Activated CD8-positive, alpha-beta T cell treated with anti-CD3 and anti-CD28 coated beads, Interleukin-2, amount 10 ng/mL, durations not matched to agents 7 days and 5 days (primary cell): ENCODE measurements at places on chromosomes 6 and 20. TPM values are rescaled to one million over a fixed set of nuclear protein-coding genes. Genes with fewer than 3 reads are reported as not detected.
A peak's percentile ranks its signal among the peaks of the same experiment; 100 is the strongest.

GRCh38 chr20:8633366-8633765, 435.5 kb upstream of the PLCB4 start:
- no peak overlapping the region for H3K4me3 ChIP-seq
- no peak for DNase-seq
- H3K4me1 ChIP-seq: no peaks in the 10 kb centered on the region
- H3K27me3 ChIP-seq: no peaks in the 10 kb centered on the region
- no peaks in the 10 kb centered on the region for H3K36me3 ChIP-seq
- H3K27ac ChIP-seq: no peak overlapping the region

DNA sequence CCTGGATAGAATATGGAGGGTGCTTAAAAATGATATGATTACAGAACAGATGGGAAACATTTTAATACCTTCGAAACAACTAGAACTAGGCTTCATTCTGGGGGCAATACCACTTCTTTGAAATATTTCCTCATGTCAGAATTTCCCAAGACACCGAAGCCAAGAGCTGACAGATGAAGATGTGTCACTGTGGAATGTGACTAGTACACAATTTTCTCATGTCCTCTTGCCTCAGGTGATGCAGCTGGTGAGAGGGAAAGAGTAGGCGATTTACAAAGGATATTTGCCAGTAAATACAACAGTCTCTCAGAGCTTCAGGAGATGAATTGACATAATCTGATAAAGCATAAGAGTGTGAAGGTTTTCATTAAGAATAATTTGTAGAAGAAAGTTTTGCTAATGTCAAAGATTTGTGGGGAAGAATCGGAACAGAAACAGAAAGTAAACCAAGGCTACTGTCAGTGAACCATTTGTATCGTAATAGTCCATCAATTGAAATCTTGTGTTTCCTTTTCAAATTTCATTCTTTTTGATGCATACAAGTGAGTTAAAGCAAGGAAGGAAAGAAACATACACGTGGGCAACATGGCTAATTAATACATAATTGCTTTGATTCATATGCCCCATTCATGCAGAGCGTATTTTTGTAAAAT, 164.7 kb upstream of the CCN2 start:
- H3K27ac ChIP-seq: no peak overlapping the region
- DNase-seq: no peak
- H3K27me3 ChIP-seq: no peaks in the 10 kb centered on the region
- H3K4me3 ChIP-seq: no peak overlapping the region

DNA sequence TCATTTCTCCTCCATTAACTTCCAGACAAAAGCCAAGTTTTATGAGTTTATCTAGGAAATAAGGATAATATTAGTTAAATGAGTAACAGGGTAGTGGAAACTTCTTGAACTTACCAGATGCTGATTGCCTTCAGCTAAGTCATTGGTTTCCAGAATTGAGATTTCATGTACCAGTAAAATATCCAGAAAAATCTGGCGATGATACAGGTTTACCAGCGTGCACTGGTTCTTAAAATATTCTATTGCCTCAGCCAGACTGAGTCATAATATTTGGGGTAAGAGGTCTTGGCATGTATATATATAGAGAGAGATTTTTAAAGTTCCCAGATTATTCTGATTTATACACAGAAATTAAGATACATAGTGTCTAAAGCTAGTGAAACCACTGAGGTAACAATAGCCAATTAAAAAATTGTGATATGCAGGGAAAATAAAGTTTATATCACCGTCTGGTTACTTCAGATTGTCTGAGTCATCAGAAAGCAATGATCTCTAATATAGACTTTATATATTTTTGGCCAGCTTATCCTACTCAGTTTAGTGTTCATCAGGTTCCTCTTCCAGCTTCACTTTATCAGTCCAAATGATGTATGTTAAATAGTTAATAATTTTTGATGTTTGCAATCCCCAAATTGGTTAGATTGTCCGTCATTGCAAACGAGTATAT, 39.5 kb upstream of the SDHAF4 start:
- H3K27ac ChIP-seq: no peak overlapping the region
- peaks cover 2% of the 10 kb centered on the region for H3K36me3 ChIP-seq
- H3K4me1 ChIP-seq: no peaks in the 10 kb centered on the region

DNA sequence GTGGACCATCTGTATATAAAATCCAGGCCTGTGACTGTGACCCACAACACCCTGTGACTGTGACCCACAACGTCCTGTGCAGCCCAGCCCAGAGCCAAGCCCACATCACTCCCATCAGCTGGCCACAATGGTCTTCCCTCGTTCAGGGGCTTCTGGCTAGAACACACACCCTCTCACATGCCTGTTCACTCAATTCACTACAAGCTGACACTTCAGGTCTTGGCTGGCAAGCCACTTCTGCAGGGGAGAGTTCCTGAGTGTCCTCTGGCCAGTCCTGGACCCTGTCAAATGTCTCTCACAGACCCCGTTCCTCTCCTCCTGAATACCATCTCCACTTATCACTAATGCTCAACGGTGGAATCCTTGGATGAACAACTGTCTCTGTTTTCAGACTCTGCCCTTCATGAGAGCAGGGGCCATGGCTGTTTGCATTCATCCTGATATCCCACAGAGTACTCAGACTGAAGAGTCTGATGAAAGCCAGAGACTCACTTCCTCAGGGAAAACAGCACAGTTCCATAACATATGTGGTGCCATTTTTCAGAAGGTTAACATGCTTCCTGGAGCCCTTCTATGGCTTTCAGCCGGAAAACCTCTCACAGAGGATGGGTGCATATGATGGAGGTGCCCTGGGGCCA, 56.0 kb downstream of the MYH7B start:
- peaks cover 46% of the 10 kb centered on the region for H3K36me3 ChIP-seq
- no peaks in the 10 kb centered on the region for H3K27me3 ChIP-seq
- no peak for DNase-seq
- peak overlapping the region; percentile 3 for H3K27ac ChIP-seq
- H3K4me1 ChIP-seq: peaks cover 5% of the 10 kb centered on the region
- no peak overlapping the region for H3K4me3 ChIP-seq

GRCh38 chr6:84554706-84555105, 209.7 kb downstream of the TBX18 start:
- DNase-seq: no peak
- no peaks in the 10 kb centered on the region for H3K27me3 ChIP-seq
- no peaks in the 10 kb centered on the region for H3K36me3 ChIP-seq
- H3K4me1 ChIP-seq: no peaks in the 10 kb centered on the region

GRCh38 chr6:113595911-113596376, 261.2 kb upstream of the MARCKS start:
- no peak overlapping the region for H3K27ac ChIP-seq
- no peaks in the 10 kb centered on the region for H3K36me3 ChIP-seq
- H3K4me3 ChIP-seq: no peak overlapping the region
- no peaks in the 10 kb centered on the region for H3K4me1 ChIP-seq
- H3K27me3 ChIP-seq: no peaks in the 10 kb centered on the region

DNA sequence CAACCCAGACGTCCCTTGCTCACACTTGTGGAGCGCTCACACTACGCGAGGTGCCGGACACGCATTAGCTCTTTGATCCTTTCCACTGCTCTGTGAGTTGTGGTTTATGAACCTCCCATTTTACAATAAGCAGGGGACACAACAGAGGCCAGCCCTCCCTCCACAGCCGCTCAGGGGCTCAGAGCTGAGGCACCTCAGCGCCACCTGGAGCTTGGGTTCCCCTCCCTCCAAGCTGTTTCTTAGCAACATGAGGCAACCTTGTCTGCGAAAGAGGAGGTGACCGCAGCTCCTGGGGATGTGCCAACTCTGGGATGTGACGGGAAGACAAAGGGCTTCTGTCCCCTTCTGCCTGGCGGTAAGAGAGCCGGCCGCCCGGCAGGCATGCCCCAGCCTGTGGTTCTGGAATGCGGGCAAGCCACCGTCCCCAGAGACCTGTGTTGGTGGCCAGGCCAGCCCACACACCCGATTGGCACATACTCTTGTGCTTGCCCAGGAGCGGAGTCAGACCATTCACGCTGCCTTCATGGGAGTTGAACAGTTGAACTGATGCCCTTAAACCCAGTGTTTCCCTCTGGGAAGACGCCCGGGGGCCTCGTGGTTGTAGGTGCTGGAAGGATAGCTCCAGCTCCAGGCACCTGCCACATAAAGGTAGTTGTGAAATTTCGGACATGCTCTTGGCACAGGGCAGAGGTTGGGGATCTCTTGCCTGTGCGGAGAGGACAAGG, 44.5 kb downstream of the RBM38 start:
- DNase-seq: peak; percentile 53
- peaks cover 66% of the 10 kb centered on the region for H3K4me1 ChIP-seq
- peaks cover 7% of the 10 kb centered on the region for H3K27me3 ChIP-seq
- H3K36me3 ChIP-seq: peaks cover 10% of the 10 kb centered on the region
- peak overlapping the region; percentile 92 for H3K27ac ChIP-seq
- H3K4me3 ChIP-seq: no peak overlapping the region

GRCh38 chr20:32314768-32315167, 37.3 kb downstream of the KIF3B start:
- peaks cover 62% of the 10 kb centered on the region for H3K36me3 ChIP-seq
- H3K27me3 ChIP-seq: no peaks in the 10 kb centered on the region
- no peak for DNase-seq
- no peaks in the 10 kb centered on the region for H3K4me1 ChIP-seq
- no peak overlapping the region for H3K4me3 ChIP-seq

DNA sequence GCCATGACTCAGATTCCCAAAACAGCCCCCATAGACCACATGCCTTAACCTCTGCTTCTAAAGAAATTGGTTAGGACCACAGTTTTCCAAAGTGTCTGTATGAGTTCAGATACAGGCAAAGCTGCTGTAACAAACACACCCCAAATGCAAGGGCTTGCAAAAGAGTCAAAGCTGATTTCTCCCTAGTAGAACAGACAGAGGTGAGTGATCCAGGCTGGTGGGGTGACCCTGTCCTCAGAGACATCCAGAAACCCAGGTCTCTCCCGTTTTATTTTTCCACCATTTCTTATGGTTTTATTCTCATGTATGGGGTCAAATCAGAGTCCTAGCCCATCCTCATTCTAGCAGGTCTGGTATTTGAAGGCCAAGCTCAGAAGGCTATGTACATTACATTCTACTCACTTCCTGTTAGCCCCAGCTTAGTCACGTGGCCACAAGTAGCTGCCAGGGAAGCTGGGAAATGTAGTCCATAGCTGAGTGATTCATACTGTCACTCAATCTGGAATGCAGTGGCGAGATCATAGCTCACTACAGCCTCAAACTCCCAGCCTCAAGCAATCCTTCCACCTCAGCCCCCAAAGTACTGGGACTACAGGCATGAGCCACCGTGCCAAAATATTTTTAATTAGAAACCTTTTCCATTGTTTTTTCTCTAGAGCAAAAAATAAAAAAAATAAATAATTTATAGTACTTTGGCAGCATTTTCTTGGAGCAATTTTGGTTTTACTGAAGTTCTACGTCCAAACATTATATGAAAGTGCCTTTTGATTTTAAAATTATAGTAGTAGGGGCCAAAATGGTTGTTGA, 175.2 kb downstream of the ZMYND8 start:
- no peak overlapping the region for H3K27ac ChIP-seq
- peaks cover 2% of the 10 kb centered on the region for H3K4me1 ChIP-seq
- H3K27me3 ChIP-seq: peaks cover 5% of the 10 kb centered on the region

GRCh38 chr6:47246551-47246950, 63.2 kb downstream of the TNFRSF21 start:
- no peaks in the 10 kb centered on the region for H3K36me3 ChIP-seq
- H3K4me3 ChIP-seq: no peak overlapping the region
- no peak overlapping the region for H3K27ac ChIP-seq
- no peaks in the 10 kb centered on the region for H3K27me3 ChIP-seq

DNA sequence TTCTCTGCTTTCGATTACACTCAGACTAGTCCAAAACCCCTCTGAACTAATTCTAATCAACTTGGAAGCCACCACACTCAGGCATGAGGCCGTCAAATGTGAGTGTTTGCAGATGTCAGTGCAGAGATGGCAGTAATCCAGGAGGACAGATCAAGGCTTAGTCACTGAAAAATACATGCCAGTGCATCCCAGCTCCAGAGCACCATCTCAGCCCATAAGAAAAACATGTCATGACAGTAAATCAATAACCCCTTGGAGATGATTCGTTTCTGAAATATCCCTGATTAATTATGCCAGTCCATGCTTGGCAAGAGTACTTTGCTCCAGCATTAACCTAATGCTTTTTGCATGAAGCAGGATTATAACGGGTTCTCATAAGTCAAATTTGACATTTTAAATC, 179.5 kb downstream of the ADAT2 start:
- no peaks in the 10 kb centered on the region for H3K36me3 ChIP-seq
- peaks cover 7% of the 10 kb centered on the region for H3K4me1 ChIP-seq
- H3K27ac ChIP-seq: no peak overlapping the region
- no peak overlapping the region for H3K4me3 ChIP-seq
- no peaks in the 10 kb centered on the region for H3K27me3 ChIP-seq
- no peak for DNase-seq

GRCh38 chr6:82066991-82067411, 180.5 kb downstream of the IBTK start:
- H3K27ac ChIP-seq: no peak overlapping the region
- peaks cover 1% of the 10 kb centered on the region for H3K27me3 ChIP-seq
- no peak overlapping the region for H3K4me3 ChIP-seq
- no peaks in the 10 kb centered on the region for H3K36me3 ChIP-seq
- DNase-seq: no peak

GRCh38 chr6:167336844-167337630, 12.2 kb downstream of the TTLL2 start:
- no peaks in the 10 kb centered on the region for H3K36me3 ChIP-seq
- no peak overlapping the region for H3K4me3 ChIP-seq
- no peak for DNase-seq
- no peaks in the 10 kb centered on the region for H3K4me1 ChIP-seq
- H3K27ac ChIP-seq: no peak overlapping the region
- H3K27me3 ChIP-seq: no peaks in the 10 kb centered on the region

- no peaks in the 10 kb centered on the region for H3K4me1 ChIP-seq
- no peak overlapping the region for H3K4me3 ChIP-seq
- DNase-seq: no peak
- no peak overlapping the region for H3K27ac ChIP-seq
Observed at GRCh38 chr6:78942446-78942845, 75.1 kb downstream of the IRAK1BP1 start.

- no peak overlapping the region for H3K27ac ChIP-seq
- no peak overlapping the region for H3K4me3 ChIP-seq
- H3K4me1 ChIP-seq: peaks cover 2% of the 10 kb centered on the region
- no peak for DNase-seq
- no peaks in the 10 kb centered on the region for H3K36me3 ChIP-seq
- H3K27me3 ChIP-seq: peaks cover 6% of the 10 kb centered on the region
Observed at GRCh38 chr20:50498071-50498776, 12.0 kb upstream of the PTPN1 start.

Gene TGM3
- total RNA-seq: not detected

Gene SLC35D3
- not detected for total RNA-seq

Gene DOP1A
- 14.9 TPM for total RNA-seq

Gene LRRC73
- 0.26 TPM for total RNA-seq

Gene IYD
- not detected for total RNA-seq

Gene CYP24A1
- total RNA-seq: not detected
